ENCODE measurements at places on chromosomes 3 and 15.
A peak's percentile ranks its signal among the peaks of the same experiment; 100 is the strongest.

- DNase-seq, result no peak
Observed at GRCh38 chr15:49179433-49180190, 9.6 kb downstream of the GALK2 start.

- no peak for DNase-seq
Observed at GRCh38 chr15:28942571-28942970, 56.8 kb downstream of the APBA2 start.

DNA sequence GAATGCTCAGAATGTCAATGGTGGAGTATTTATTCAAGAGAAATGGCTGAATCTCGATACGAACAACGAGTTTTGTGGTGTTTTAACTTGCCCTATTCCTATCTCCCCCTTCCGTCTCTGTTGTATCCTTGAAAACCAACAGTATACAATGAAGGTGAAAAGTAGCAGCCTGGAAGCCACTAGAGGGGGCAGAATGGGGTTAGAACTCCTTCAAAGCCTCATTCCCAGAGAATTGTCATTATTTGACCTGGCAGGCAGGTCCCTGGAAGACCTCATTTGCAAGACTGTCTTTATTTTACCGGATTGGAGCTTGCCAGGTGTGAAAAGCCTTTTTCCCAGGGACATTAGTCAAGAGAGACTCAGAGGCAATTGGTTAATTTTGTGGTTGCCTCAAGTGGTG is 139.4 kb downstream of the LRRC28 start:
- no peak for DNase-seq

DNA sequence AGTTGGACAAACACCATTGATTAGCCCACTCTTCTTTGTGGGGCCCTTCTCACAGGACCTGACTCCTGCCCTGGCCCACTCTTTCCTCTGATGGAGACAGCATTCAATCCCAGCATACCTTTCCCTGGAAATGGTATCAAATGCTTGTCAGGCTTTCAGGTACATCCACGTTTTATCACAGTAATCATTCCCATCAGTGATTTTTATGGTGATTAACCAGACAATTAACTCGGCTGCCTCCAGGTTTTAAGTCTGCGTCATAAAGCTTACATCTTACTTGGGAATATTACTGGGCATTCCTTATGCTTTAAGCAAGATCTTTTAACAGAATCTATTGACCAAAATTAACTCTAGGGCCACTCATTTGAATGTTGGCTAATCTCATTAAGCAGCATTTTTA is 33.4 kb downstream of the LRRK1 start:
- no peak for DNase-seq

DNA sequence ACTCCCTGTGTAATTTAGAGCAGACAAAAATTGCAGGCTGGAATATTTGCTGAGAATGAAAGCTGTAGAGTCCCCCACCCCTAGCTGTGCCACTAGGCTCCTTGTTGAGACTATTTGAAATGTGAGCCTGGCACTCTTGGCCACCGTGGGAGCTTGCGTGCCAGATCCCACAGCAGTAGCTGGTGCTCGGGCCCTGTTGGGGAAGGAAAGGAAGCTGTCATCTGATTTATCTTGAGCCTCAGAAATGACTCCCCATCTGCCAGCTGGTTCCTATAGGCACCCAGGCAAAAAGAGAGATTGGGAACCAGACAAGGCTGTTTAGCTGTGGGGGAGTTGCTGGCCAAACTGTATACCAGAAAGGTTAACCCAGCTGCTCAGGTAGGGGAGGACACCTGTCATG is 23.4 kb upstream of the CLEC3B start:
- no peak for DNase-seq

GRCh38 chr3:23600167-23600871 is 205.4 kb upstream of the UBE2E1 start:
- no peak for DNase-seq

DNA sequence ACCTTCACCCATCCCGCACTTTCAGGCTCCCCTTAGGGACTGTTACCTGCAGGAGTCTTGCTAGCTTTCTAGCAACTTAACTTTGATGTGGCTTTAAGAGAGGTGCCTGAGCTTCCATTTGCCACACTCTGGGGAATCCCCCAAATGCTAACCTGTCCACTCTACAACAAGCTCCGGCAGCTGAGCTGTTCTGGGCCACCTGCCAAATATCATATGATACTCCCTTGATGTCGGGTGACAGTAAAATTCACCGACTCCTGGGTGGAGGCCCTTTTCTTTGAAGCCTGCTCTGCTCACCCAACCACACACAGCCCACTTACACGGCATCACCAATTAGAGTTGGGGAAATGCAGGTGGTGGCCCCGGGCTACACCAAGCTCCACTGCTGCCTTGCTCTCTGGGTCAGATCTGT is 38.0 kb upstream of the XCR1 start:
- peak; percentile 35 for DNase-seq

- DNase-seq, result no peak
Observed at GRCh38 chr3:66303491-66303901, 82.7 kb downstream of the SLC25A26 start.

- no peak for DNase-seq
Observed at GRCh38 chr3:64595253-64595694, 92.5 kb downstream of the ADAMTS9 start.

All from left kidney (tissue), 8 donors.